Cardiac muscle cell (in vitro differentiated cells and primary cell): ENCODE measurements at places on chromosomes 3 and 15. TPM values are rescaled to one million over a fixed set of nuclear protein-coding genes. Genes with fewer than 3 reads are reported as not detected.

Gene SCAMP5
- total RNA-seq = 5.8 and 8.1 TPM in 2 replicates

Gene STRIT1
- not detected in 2 replicates for total RNA-seq

Gene SOX14
- total RNA-seq = not detected in 2 replicates

Gene FEM1B
- 45.2 and 59.7 TPM in 2 replicates for total RNA-seq

Gene ALAS1
- 68.7 and 80.2 TPM in 2 replicates for total RNA-seq

Gene VILL
- 2.5 and 3.4 TPM in 2 replicates for total RNA-seq

Gene DRD3
- 0.51 TPM in 1 of 2 replicates, not detected in the other for total RNA-seq

Gene RHOA
- 461 and 522 TPM in 2 replicates for total RNA-seq

Gene GATM
- 50.0 and 76.5 TPM in 2 replicates for total RNA-seq

Gene PSMD6
- total RNA-seq = 107 and 110 TPM in 2 replicates

Gene ZNF80
- total RNA-seq = not detected in 2 replicates

Gene STXBP5L
- 0.07 and 0.24 TPM in 2 replicates for total RNA-seq

Gene GOLGA8G
- 0.15 TPM in 1 of 2 replicates, not detected in the other for total RNA-seq

Gene PDZRN3
- 81.9 and 94.7 TPM in 2 replicates for total RNA-seq

Gene ALG3
- 40.2 and 48.8 TPM in 2 replicates for total RNA-seq

Gene CAND2
- 50.6 and 80.3 TPM in 2 replicates for total RNA-seq

Gene PP2D1
- total RNA-seq = not detected in 2 replicates

Gene GOLGA6B
- total RNA-seq = 0.80 TPM in 1 of 2 replicates, not detected in the other

Gene HCN4
- 93.1 and 159 TPM in 2 replicates for total RNA-seq

Gene CELSR3
- total RNA-seq = 5.4 and 5.9 TPM in 2 replicates

Gene CHST2
- total RNA-seq = 12.0 and 23.2 TPM in 2 replicates

Gene IGF1R
- 51.6 and 92.4 TPM in 2 replicates for total RNA-seq

Gene NDN
- 198 and 240 TPM in 2 replicates for total RNA-seq

Gene ATP13A4
- 0.53 and 3.0 TPM in 2 replicates for total RNA-seq

Gene PLCH1
- 6.2 and 7.8 TPM in 2 replicates for total RNA-seq

Gene FOXL2NB
- 0.11 TPM in 1 of 2 replicates, not detected in the other for total RNA-seq

Gene FOXB1
- not detected in 2 replicates for total RNA-seq

Gene ITIH4
- total RNA-seq = 2.3 and 2.9 TPM in 2 replicates

Gene NR2E3
- total RNA-seq = 0.09 TPM in 1 of 2 replicates, not detected in the other

Gene MINAR1
- total RNA-seq = 3.3 and 3.8 TPM in 2 replicates

Gene EFCC1
- 0.11 TPM in 1 of 2 replicates, not detected in the other for total RNA-seq

Gene SPPL2A
- total RNA-seq = 122 and 198 TPM in 2 replicates

Gene REC114
- total RNA-seq = 2.3 and 2.8 TPM in 2 replicates

Gene EFCAB12
- 0.48 and 0.85 TPM in 2 replicates for total RNA-seq

Gene GOLGA8J
- total RNA-seq = not detected in 2 replicates

Gene ABI3BP
- total RNA-seq = 0.21 and 0.54 TPM in 2 replicates

Gene ZNF717
- total RNA-seq = 7.2 and 15.5 TPM in 2 replicates

Gene CASR
- total RNA-seq = 0.04 and 0.06 TPM in 2 replicates

Gene PDHB
- total RNA-seq = 260 and 584 TPM in 2 replicates

Gene PLA2G4E
- 0.06 TPM in 1 of 2 replicates, not detected in the other for total RNA-seq

Gene FRMD4B
- 50.6 and 78.7 TPM in 2 replicates for total RNA-seq

Gene SMCO1
- 0.45 and 0.99 TPM in 2 replicates for total RNA-seq

Gene SCN11A
- 0.28 and 0.60 TPM in 2 replicates for total RNA-seq

Gene HESX1
- 2.5 and 6.4 TPM in 2 replicates for total RNA-seq

Gene RARRES1
- total RNA-seq = 0.33 and 0.39 TPM in 2 replicates

Gene TMEM158
- total RNA-seq = 0.83 and 2.2 TPM in 2 replicates

Gene ELP6
- total RNA-seq = 53.1 and 62.7 TPM in 2 replicates

Gene AHSG
- not detected in 2 replicates for total RNA-seq
